ENCODE measurements at places on chromosomes 12 and 14.

DNA sequence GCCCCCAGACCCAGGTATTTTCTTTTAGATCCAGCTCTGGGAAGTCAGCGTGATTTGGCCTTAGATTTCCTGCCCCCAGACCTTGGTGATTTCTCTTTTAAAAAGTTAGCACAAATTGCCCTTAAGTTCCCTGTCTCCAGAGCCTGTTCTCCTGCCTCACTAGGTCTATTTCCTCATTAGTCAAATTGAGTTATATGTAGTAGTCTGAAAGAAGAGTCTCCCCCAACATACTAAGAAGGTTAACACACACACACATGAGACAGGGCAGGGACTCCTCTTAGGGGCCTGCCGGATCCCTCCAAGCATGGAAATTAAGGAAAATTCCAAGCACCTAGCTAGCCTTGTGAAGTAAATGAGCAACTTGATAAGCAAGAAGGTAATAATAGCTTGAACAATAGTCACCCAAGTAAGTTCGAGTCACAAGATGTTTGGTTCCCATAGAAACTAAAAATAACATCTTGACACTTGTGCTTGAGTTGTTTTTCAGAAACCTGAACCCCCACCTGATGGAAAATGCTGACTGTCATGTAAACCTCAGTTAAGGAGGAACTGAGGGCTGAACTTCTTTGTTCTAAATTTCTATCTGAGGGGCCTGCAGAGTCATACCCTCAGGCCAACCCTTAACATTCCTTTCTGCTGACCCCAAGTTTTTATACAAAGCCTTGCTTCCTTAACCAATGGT is 51.6 kb downstream of the CAND1 start:
- DNase-seq: no peak
- H3K27ac ChIP-seq: no peak overlapping the region
- no peaks in the 10 kb centered on the region for H3K27me3 ChIP-seq

GRCh38 chr14:21343035-21343794 is 40.6 kb downstream of the SUPT16H start:
- no peak overlapping the region for H3K27ac ChIP-seq
- H3K36me3 ChIP-seq: no peaks in the 10 kb centered on the region
- DNase-seq: no peak

GRCh38 chr12:49288412-49288853 is 6.5 kb upstream of the PRPH start:
- no peak overlapping the region for H3K4me3 ChIP-seq
- H3K4me1 ChIP-seq: peaks cover 24% of the 10 kb centered on the region
- H3K36me3 ChIP-seq: no peaks in the 10 kb centered on the region
- peaks cover 1% of the 10 kb centered on the region for H3K27me3 ChIP-seq

GRCh38 chr14:90851327-90852036 is 35.3 kb upstream of the TTC7B start:
- H3K4me3 ChIP-seq: no peak overlapping the region
- peak; percentile 44 for DNase-seq
- H3K4me1 ChIP-seq: peaks cover 34% of the 10 kb centered on the region
- H3K27me3 ChIP-seq: peaks cover 3% of the 10 kb centered on the region

DNA sequence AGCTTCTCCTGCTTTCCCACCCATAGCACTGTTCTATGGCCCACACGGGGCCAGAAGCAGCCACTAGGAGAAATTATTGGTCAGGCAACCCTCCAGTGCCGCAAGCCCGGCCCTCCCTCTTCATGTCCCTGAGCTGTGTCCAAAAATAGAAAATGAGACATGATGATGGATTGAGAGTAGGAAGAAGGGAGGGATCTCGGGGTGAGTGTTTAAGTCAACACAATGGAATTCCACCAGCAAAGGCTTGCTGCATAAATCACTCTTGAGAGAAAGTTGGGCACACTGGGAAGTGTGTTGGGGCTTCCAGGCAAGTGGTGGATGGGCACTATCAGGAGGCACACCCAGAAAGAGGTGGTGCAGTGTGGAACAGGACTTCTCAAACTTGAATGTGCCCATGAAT is 94.2 kb downstream of the LLPH start:
- H3K4me1 ChIP-seq: peaks cover 23% of the 10 kb centered on the region
- DNase-seq: peak; percentile 60
- H3K27me3 ChIP-seq: no peaks in the 10 kb centered on the region
- H3K4me3 ChIP-seq: no peak overlapping the region
- H3K36me3 ChIP-seq: no peaks in the 10 kb centered on the region

DNA sequence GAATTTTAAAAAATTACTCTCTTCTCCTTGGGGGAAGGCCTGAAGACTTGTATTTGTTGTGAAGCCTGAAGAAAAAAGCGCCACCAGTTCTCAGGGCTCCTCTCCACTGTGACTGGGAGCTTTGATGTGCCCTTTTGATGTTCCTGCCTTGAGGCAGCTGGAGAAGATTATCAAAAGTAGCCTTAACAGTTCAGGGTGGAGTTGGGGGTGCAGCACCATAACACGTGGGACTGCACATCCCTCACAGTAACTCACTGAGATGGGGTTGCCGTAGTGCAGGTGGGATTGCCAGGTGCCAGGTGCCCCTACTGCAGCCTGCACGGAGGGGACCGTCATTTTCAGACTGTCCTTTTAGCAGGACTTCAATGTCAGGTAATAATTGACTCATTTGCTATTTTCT is 474.1 kb downstream of the ETNK1 start:
- H3K36me3 ChIP-seq: no peaks in the 10 kb centered on the region
- no peak for DNase-seq
- no peak overlapping the region for H3K27ac ChIP-seq
- H3K4me3 ChIP-seq: no peak overlapping the region
- no peaks in the 10 kb centered on the region for H3K4me1 ChIP-seq

DNA sequence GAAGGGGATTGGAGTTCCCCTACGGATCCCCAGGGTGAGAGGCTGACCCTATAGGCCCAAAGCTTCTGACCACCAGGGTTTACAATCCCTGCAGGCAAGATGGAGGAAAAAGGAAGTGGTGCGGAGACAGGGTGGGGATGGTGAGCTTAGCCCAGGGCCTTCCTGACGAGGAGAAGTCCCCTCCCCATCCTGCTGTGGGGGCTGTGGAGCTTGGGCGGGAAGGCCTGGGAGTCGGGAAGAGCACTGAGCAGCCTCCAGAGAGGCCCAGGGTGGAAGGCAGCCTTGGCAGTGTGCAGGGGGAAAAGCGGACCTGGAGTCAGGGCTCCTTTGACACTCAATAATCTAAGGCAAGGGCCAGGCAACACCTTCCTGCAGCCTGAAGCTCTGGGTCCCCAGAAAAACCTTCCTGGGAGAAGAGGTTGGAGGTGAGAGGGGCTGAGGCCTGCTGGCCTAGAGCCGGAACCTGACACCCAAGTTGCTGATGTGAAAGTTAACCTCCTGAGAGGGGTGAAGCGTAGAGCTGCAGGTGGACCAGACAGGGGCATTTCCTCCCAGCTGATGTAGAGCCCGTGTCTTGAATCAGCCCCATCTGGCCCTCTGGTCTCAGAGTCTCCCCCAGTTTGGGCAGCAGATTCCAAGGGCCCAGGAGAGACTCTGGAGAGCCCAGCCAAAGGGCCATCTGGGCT is 6.0 kb downstream of the HDAC7 start:
- H3K27me3 ChIP-seq: no peaks in the 10 kb centered on the region
- no peak for DNase-seq
- H3K4me1 ChIP-seq: peaks cover 27% of the 10 kb centered on the region
- no peaks in the 10 kb centered on the region for H3K36me3 ChIP-seq
- H3K4me3 ChIP-seq: peak overlapping the region; percentile 45
- H3K27ac ChIP-seq: no peak overlapping the region

DNA sequence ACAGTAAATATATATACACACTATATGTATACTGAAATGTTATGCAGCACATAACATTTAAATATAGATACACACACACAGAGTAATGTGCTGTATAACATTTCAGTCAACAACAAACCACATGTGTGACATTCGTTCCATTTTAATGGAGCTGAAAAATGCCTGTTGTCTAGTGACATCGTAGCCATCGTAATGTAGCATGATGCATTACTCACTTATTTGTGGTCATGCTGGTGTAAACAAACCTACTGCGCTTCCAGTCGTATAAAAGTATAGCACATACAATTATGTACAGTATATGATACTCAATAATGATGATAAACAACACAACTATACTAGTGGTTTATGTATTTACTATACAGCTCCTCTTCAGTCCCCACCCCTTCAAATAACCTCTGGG is 119.0 kb upstream of the SLC38A4 start:
- DNase-seq: no peak
- no peaks in the 10 kb centered on the region for H3K36me3 ChIP-seq
- H3K4me3 ChIP-seq: no peak overlapping the region
- H3K4me1 ChIP-seq: no peaks in the 10 kb centered on the region
- H3K27ac ChIP-seq: no peak overlapping the region

DNA sequence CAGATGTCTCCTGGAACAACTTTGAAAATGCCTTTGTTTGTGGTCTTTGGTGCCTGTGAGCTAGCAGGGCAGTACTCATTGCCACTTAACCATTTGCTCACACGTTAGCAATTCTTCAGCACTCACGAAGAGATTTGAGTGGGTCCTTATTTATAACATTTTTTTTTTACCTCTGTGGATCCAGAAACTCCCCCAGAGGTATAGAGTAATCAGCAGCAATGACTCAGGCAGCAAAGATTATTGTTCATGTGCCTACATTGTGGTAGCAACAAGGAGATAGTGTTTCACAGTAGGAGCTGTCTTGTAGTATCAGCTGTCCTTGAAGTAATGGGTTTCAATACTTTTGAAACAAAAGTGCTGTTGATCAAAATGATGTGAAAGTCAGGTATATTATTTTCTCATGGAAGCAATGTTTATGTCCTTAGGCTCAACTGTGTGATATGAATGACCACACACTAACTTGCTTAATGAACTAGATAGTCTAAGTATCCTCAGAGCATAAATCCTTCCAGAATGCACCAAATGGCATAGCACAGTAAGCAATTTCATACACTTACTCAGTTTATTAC is 304.1 kb downstream of the EGLN3 start:
- H3K36me3 ChIP-seq: no peaks in the 10 kb centered on the region
- H3K4me3 ChIP-seq: no peak overlapping the region
- no peak overlapping the region for H3K27ac ChIP-seq
- no peak for DNase-seq
- no peaks in the 10 kb centered on the region for H3K27me3 ChIP-seq
- H3K4me1 ChIP-seq: no peaks in the 10 kb centered on the region

DNA sequence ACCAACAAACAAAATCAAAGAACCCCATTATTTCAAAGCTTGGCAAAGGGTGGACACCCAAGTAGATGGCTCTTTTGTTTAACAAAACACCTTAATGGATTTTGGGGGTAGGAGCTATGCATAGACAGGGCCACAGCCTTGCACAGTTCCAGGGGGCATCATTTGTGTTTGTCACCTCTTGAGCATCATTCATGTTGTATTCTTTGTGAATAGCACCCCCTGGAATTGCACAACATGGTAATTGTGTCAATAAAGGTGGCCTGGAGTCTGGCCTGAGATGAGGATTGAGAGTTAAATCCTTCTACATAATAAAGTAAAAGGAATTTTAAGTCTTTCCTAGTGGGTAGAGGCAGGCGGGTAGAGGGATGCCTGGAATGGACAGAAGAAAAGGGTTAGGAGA is 3.3 kb upstream of the FRS2 start:
- H3K4me3 ChIP-seq: no peak overlapping the region
- peak; percentile 16 for DNase-seq
- H3K36me3 ChIP-seq: no peaks in the 10 kb centered on the region
- no peak overlapping the region for H3K27ac ChIP-seq

DNA sequence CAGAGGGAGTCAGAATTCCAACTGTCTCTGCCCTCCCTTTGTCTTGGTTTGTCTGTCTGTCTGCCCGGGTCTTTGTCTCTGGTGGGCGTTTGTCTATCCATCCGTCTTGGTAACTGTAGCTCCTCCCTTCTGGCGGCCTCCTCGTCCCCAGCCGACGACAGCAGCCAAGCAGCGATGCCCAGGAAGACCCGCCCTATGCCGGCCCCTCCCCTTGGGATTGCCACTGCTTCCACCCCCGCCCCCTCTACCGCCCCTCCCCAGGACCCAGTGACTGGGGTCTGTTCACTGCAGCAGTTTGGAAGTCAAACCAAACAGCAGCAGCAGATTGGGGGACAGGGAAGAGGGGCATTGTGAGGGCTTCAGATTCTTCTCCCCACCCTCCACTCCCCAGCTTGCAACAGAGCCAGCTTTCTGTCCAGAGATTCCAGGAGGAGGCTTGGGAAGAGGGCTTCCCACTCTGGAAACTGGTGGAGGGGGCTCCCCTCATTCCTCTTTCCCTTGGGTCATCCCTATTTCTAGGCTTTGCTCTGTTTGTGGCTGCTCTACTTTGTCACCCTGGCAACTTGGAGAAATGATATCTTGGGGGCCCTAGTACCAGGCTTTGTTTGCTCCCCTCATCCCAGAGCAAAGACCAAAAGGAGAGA is 2.4 kb upstream of the RARG start:
- no peak overlapping the region for H3K4me3 ChIP-seq
- no peak for DNase-seq
- no peaks in the 10 kb centered on the region for H3K36me3 ChIP-seq

DNA sequence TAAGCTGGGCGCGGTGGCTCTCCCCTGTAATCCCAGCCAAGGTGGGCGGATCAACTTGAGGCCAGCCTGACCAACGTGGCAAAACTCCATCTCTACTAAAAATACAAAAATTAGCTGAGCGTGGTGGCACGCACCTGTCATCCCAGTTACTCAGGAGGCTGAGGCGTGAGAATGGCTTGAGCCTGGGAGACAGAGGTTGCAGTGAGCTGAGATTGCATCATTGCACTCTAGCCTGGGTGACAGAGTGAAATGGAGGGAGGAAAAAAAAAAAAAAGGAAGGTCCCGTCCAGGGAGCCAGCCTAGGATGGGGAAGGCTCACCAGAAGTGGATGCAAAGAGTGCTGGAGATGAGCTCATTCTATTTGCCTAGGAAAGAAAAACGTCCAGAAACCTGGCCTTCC is 1.9 kb upstream of the CD27 start:
- H3K4me3 ChIP-seq: no peak overlapping the region
- H3K36me3 ChIP-seq: no peaks in the 10 kb centered on the region
- DNase-seq: no peak
- H3K4me1 ChIP-seq: peaks cover 33% of the 10 kb centered on the region
- H3K27me3 ChIP-seq: no peaks in the 10 kb centered on the region

DNA sequence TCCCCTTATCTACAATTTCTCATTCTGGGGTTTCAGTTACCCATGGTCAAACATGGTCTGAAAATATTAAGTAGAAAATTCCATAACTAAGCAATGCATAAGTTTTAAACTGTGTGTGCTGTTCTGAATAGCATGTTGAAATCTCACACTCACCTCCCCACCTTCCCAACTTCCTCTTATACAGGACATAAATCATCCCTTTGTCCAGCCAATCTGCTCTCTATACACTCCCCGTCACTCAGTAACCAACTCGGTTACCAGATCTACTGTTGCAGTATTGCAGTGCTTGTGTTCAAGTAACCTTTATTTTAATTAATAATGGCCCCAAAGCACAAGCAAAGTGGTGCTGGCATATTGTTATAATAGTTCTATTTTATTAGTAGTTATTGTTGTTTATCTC is 420.5 kb downstream of the GXYLT1 start:
- no peak overlapping the region for H3K4me3 ChIP-seq
- no peak for DNase-seq
- H3K27me3 ChIP-seq: no peaks in the 10 kb centered on the region
- H3K27ac ChIP-seq: no peak overlapping the region
- H3K36me3 ChIP-seq: no peaks in the 10 kb centered on the region

DNA sequence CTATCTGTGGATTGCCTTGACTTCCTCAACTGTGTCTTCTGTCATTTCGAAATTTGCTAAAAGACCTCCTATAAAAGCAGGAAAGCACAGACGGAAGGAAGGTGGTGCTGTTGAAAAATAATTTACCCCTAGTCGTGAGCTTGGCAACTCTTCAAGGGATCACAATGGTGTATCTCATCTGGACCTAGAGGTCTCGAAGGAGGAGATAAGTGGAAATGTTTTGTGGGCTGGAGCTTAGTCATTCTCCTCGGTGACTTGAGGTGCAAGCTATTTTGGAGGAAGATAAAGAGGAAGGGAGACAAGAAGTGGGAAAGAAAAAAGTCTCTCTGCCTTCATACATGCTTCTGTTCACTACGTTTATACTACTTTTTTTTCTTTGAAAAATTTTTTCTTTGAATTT is 89.9 kb downstream of the FLRT2 start:
- no peaks in the 10 kb centered on the region for H3K36me3 ChIP-seq
- DNase-seq: no peak
